ENCODE measurements at places on chromosomes 1 and 21.

DNA sequence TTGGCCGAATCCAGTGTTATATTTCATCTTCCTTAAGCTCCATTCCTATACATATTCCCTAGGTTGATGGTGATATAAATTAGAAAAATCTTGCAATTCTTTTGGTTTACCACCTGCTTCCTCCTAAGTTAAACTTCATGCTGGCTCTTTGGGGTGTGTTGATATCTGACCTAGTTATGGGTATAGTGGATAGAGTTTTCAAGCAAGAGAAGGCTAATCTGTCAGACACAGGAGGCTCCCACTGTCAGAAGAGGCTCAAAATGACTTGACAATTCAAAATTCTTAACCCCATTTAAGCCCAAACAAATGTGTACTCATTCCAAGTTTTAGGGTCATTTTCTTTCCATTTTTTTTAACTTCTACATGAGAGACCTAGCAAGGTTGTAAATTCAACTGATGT is 8.5 kb upstream of the SLC35D1 start:
- no peak for DNase-seq

DNA sequence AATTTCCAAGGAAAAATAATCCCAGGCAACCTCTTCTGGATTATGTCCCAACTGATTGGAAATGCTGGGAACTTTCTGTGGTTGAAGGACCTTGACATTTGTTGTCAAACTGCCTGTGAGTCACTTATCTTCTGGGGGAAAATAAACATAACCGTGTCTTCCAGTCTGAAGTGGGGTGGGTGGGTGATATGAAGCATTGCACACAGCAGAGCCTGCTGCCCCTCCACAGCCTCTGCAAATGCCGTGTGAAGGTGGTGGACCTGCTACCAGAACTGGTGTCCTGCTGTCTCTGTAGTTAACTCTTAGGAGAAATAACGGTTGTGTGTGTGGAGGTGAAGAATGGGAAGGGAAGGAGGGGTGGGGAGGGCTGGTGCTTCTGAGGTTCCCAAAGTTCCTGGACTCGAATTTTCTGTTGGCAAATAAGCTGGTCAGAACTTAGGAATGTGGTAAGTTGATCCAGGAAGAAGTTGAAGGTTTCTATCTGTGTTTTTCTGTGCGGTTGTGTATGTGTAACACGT is 23.2 kb downstream of the GALNT2 start:
- no peak for DNase-seq

DNA sequence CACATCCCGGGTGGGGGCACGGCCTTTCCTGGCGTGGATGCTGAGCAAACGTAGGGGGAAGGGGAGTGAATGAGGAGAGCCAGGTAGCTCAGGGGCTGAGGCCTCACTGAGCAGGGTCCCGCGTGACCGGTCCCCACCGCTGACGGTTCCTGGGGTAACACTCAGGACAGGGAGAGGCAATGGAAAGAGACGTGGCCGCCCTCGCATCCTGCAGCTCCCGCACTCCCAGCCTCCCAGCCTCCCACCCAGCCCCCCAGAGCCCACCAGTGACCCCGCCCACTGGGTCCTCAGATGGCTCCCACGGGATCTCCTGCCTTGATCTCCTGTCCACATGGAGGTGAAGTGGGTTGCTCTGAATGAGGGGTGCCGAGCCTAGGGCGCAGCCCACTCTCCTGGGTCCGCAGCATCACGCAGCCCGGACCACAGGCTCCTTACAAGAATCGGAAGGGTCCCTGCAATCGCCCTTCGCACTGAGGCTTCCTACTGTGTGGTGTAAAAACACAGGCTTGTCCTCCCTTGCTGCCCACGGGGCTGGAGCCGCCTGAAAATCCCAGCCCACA is 2.4 kb downstream of the TSPEAR start:
- no peak for DNase-seq

DNA sequence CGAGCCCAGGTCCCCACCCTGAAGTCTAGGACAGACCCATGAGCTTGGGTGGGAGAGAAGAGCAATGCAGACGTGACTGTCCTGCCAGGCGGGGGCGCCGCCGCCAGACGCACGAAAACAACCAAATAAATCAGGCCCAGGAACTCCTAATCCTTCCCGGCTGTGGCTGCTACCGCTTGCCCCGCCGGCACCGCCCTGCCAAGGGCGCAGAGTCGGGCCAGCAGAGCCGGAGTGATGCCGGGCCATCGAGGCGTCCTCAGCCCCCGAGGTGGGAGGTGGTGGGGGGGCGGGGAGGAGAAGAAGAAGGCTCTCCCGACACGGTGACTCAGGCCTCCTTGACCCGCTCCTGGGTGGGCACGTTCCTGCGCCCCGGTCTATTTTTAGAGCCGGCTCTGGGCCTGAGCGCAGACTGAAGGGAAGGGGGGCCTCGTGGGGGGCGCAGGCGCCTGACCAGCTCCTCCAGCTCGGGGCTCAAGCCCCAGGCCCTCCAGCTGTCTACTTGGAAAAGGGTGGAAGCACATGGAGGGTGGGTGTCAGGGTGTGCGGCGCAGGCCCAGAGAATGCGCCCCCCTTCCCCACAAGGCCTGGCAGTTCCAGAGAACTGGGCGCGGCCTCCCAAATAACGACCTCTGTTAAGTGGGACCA is 10.7 kb upstream of the COL16A1 start:
- no peak for DNase-seq

DNA sequence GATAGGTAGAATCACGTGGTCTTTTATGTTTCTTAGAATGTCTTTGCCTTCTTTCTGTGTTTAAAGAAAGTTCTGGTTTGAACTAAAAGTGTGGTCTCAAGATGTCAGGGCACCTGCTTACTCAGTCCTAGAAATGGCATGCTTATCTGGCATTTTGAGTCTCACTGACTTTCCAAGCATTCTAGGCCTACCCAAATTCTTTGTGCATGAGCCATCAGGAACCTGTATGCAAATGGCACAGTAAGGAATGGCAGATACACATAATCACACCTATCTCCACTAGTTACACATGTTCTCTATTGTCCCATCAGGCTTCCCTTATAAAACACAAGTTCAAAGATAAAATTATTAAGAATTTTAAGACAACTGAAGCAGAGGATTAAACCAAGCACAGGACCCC is 29.5 kb upstream of the CLCA4 start:
- no peak for DNase-seq

DNA sequence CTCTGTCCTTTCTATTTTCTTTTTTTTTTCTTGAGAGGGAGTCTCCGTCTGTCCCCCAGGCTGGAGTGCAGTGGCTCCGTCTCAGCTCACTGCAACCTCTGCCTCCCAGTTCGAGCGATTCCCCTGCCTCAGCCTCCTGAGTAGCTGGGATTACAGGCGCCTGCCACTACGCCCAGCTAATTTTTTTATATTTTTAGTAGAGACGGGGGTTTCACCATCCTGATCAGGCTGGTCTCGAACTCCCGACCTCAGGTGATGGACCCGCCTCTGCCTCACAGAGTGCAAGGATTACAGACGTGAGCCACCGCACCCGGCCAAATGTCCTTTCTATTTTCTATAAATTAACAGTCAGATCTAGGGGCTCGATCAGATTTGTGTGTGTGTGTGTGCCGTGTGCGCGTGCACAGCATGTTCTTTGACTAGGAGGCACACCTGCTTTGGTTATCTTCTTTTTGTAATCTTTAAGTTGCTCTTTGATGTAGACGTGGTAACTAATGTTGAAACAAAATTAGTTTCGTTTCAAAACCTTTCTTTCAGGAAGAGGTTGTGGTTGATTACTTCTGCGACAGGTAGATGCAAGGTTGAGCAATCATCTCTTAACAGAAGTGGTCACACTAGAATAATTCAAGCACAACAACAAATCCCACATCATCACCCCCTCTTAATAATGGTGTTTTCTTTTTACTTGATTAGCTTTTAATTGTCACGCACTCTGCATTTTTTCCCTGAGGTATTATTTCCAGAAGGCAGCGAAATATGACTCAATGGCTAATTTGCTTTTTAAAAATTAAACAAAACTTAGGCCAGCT is 779 bp upstream of the DEGS1 start:
- DNase-seq, result peak; percentile 37

- peak; percentile 95 for DNase-seq
Measured at GRCh38 chr1:156727926-156728598, at the start of gene METTL25B. METTL25B (plus strand) TSS chr1:156728469; CDS start chr1:156729105, 636 bp downstream.

DNA sequence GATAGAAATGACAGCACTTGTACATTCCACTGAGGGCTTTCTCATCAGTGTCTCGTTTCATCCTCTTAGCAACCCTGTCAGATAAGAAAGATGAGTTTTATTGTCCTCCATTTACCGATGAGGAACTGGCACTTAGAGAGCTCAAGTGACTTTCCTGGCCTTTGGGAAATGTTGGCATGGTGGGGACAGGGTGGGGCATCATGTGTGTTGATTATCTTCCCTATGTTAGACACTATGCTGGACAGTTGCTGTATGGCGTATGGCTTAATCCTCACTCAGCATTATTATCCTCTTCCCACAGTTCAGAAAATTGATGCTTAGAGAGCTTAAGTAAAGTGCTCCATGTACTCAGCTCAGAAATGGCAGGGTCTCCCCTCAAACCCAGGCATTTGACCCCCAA is 163.2 kb downstream of the CAMTA1 start:
- DNase-seq, result no peak

GRCh38 chr1:241896670-241896962 is 48.6 kb downstream of the EXO1 start:
- no peak for DNase-seq

- no peak for DNase-seq
Measured at GRCh38 chr21:42661688-42662429, 8.4 kb downstream of the PDE9A start.

DNA sequence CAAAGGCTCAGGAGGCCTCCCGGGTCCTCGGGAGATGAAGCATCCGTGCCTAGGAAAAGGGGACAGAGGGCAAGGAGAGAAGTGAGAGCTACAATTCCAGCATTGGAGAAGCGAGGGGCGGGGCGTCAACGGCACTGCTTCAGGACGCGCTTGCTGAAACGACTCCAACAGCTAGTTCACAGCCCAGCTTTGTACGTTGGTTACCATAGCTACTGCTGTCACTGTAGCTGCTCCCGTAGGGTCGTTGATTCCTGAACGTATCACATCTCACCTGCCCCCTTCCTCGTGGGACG is 63.1 kb downstream of the TOR1AIP2 start:
- DNase-seq, result no peak

GRCh38 chr1:79760531-79760930 is 754.0 kb upstream of the ADGRL4 start:
- no peak for DNase-seq

DNA sequence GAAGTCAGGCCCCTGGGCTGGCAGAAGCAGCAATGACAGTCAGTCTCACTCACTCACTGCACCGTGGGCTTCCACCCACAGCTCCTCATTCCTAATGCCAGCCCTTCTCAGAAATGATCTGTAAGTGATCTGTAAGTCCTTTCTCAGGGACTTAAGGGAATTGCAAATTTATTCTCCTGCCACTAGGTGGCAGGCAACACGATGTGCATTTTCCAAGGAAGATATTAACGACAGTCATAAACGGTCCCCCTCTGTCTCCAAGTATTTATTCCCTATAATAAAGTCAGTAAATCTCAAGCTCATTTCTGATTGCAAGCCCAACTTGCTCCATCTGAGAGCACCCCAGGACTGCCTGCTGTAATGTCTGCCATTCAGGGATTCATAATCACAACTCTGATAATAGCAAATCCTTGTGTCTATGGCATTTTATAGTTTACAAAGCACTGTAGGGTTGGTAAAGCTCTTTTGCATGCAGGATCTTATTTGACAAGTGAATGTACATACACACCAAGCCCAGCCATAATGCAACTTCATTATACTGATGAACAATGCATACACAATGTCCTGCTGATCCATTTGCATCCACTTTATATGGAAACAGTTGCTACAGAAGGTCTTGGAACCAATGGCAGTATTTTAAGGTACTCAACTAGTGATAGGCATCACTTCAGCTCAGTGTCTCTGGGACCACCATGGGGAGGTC is 380.5 kb upstream of the CAMK1G start:
- peak; percentile 79 for DNase-seq

GRCh38 chr1:151472856-151473731 is 13.8 kb upstream of the POGZ start:
- peak; percentile 67 for DNase-seq

- DNase-seq, result no peak
Measured at GRCh38 chr1:40901886-40902852, 40.0 kb upstream of the CITED4 start.

- DNase-seq, result no peak
Measured at GRCh38 chr1:15820478-15820877, 13.0 kb upstream of the UQCRHL start.

GRCh38 chr21:37184784-37185593 is 82.1 kb downstream of the VPS26C start:
- DNase-seq, result no peak

DNA sequence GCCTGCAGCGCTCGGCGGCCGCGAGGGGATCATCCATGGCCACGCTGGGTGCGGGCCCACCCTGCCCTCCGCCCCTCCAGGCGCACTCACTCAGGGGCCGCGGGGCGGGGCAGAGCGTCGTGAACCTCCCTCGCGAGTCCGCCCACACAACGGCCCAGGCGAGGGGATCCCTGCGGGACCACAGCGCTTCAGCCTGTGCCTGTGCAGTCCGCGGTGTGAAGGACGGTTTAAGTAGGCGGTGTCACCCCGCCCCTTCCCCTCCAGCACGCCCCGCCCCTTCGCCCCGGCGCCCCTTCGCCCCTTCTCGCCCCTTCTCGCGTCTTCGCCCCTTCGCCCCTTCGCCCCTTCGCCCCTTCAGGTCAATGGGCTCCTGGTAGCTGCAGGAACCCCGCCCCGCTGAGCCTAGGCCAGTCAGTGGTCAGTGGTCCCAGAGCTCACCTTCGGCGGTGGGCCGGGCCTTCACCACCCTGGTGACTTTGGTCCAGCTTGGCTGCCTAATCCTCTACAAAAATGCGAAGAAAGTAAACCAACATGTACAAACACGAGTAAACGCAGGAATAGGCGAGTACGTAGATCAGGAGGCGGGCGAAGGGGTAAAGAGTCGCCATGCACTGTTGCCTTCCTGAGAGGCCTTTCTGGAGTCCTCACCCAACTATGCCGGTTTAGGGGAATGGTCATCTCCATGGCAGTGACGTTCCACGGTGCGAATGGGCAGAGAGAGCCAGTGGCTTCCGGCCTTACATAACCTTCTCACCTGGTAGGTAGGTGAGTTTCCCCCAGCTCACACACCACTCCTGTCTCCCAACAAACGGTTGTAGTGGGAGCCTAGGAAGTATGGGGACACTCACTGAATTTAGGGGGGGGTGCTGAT is 19.6 kb upstream of the DMRTB1 start:
- no peak for DNase-seq

DNA sequence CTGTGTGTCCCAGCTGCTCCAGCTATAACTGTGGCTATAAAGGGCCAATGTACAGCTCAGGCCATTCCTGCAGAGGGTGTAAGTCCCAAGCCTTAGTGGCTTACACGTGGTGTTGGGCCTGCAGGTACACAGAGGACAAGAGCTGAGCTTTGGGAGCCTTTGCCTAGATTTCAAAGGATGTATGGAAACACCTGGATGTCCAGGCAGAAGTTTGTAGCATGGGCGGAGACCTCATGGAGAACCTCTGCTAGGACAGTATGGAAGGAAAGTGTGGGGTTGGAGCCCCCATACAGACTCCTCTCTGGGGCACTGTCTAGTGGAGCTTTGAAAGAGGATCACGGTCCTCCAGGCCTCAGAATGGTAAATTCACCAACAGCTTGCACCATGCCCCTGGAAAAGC is 113.9 kb downstream of the RGS21 start:
- DNase-seq, result no peak

- peak; percentile 64 for DNase-seq
Measured at GRCh38 chr1:218380125-218380977, 35.2 kb downstream of the TGFB2 start.

All from NCI-H69 (cell line).